ENCODE measurements at places on chromosomes 3 and 15.

- no peak for DNase-seq
- no peak overlapping the region for H3K4me3 ChIP-seq
- H3K36me3 ChIP-seq, result no peaks in the 10 kb centered on the region
- no peaks in the 10 kb centered on the region for H3K4me1 ChIP-seq
- no peak overlapping the region for H3K27ac ChIP-seq
These were observed 162.4 kb upstream of the CGNL1 start for GRCh38 chr15:57213862-57214261.

DNA sequence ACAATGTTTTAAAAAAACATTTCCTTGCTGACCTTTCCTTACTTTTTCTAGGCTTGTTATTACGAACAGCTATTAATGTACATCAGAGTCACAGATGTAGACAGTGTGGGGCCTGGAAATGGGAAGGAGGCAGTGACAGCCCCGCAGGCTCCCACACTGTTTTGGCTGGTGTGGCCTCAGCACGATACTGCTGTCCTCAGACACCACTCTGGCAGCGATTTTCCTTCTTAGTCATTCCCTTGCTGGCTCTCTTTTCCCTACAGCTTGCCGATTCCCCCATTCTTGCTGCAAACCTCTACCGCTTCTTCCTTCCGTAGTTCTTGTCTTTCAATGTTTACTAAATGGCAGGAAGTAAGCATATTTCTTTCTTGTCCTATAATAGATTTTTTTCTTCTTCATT is 113.1 kb downstream of the ABI3BP start:
- DNase-seq, result no peak
- H3K4me1 ChIP-seq, result no peaks in the 10 kb centered on the region
- H3K36me3 ChIP-seq, result no peaks in the 10 kb centered on the region
- no peak overlapping the region for H3K4me3 ChIP-seq

- H3K4me1 ChIP-seq, result peaks cover 4% of the 10 kb centered on the region
- H3K36me3 ChIP-seq, result no peaks in the 10 kb centered on the region
- no peak for DNase-seq
- H3K27ac ChIP-seq, result no peak overlapping the region
These were observed 284.9 kb downstream of the TLE3 start for GRCh38 chr15:69812861-69813261.

- DNase-seq, result no peak
- no peaks in the 10 kb centered on the region for H3K4me1 ChIP-seq
- no peak overlapping the region for H3K27ac ChIP-seq
- H3K4me3 ChIP-seq, result no peak overlapping the region
- no peaks in the 10 kb centered on the region for H3K36me3 ChIP-seq
These were observed 21.3 kb upstream of the CAV3 start for GRCh38 chr3:8712045-8712907.

GRCh38 chr3:188888321-188889053 is 283.3 kb upstream of the TPRG1 start:
- no peak for DNase-seq
- H3K27ac ChIP-seq, result no peak overlapping the region
- no peak overlapping the region for H3K4me3 ChIP-seq

GRCh38 chr15:99718421-99718820 is 14.8 kb downstream of the LYSMD4 start:
- no peaks in the 10 kb centered on the region for H3K4me1 ChIP-seq
- no peak for DNase-seq
- H3K4me3 ChIP-seq, result no peak overlapping the region
- H3K27ac ChIP-seq, result no peak overlapping the region

DNA sequence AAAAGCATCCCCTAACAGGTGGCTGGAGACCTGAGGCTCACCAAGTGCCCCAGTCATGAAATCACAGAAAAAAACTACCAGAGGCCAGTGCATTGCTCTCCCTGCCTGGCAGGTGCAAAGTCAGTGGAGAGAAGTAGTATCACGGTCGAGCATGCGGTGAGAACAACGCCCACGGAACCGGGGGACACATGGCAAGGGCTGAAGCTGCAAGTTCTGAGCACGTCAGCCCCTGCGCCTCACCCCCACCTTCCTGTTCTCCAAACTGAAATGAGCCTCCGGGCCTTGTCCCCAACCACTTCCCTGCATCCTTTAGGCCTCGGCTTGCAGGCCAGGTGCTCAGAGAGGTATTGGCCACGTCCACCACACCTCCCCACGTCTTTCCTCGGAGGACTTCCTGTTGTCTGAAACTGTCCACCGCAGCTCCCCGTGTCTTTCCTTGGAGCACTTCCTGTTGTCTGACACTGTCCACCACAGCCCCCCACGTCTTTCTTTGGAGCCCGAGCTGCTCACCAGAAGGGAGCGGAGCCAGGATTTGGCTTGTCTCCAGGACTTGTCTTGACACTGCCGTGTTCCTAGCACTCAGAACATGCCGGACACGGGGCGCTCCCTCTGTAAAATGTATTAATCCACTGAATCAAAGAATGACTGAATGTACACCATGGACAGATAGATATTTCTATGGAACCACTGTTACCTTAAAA is 43.9 kb downstream of the NSMCE3 start:
- H3K27ac ChIP-seq, result no peak overlapping the region
- no peak overlapping the region for H3K4me3 ChIP-seq
- no peaks in the 10 kb centered on the region for H3K27me3 ChIP-seq
- no peaks in the 10 kb centered on the region for H3K36me3 ChIP-seq
- DNase-seq, result no peak

DNA sequence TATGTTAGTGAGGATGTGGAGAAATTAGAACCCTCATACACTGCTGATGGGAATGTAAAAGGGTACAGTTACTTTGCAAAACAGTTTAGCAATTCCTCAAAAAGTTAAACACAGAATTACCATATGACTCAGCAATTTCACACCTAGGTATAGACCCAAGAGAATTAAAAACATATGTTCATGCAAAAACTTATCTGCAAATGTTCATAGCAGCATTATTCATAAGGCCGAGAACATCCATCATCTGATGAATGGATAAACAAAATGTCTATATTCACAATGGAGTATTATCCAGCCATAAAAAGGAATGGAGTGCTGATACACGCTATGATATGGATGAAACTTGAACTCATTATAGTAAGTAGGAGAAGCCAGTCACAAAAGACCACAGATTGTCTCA is 10.3 kb downstream of the SEC13 start:
- no peak overlapping the region for H3K27ac ChIP-seq
- H3K27me3 ChIP-seq, result no peaks in the 10 kb centered on the region
- no peak for DNase-seq
- no peak overlapping the region for H3K4me3 ChIP-seq

All from iPS DF 6.9 (cell line).